ENCODE measurements at places on chromosomes 12 and 14.

DNA sequence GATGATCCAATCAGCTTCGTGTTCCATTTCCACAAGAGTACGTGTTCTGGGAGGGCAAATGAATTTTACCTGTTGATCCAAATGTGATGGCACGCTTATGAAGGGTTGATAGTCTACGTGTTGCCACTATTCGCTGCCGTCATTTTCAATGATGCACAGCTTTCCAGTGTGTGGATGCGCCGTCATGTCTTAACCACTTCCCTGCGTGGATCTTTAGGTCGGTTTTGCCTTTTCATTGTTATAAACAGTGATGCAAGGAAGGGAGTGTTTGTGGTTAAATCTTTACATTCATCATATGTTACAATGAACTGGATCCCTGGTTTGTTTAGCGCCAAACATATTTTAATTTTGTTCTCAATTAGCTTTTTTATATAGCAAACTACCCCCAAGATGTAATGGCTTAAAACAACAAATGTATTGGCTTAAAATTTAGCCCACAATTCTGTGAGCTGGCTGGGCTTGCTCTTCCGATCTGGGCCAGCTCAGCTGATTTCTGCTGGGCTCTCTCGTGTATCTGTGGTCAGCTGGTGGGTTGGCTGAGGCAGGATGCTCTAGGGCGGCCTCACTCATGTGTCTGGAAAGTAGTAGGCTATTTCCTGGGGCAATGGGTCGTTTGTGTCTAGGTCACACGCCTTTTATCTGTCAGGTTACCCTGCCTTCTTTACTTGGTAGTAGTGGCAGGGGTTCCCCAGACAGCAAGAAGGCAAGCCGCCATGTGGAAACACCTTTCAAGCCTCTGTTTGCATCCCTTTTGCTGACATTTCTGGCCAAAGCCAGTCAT is 176.7 kb downstream of the CRADD start:
- DNase-seq = no peak

DNA sequence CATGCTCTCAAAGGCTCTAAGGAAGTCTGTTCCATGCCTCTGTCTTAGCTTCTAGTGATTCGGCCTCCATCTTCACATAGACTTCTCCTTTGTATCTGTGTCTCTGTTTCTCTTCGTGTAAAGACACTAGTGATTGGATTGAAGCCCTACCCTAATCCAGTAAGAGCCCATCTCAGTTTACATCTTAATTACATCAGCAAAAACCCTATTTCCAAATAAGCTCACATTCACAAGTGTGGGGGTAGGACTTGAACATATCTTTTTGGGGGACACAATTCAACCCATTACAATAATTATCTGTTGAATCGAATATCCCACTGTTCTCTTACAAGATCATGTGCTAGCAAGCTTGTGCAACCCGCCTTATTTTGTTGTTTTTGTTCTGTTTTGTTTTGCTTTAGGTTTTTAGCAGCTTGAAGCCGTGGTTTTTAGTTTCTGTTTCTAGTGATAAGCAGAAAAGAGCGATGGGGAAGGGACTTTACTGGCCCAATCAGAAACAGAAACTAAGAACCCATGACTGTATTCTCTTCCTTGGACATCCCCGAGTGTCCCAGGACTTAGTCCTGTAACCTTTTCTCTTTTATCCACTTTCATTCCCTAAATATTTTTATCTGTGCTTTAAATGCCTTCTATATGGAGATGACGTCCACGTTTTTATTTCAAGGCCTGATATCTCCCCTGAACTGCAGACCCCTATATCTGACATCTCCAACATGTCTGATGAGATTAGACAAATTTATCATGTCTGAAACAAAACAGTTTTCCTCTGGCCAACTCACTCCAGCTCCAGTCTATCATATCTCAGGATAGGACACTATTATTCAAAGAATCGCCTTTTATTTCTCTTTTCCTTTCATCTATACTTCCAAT is 353.0 kb downstream of the CCDC91 start:
- no peak for DNase-seq

DNA sequence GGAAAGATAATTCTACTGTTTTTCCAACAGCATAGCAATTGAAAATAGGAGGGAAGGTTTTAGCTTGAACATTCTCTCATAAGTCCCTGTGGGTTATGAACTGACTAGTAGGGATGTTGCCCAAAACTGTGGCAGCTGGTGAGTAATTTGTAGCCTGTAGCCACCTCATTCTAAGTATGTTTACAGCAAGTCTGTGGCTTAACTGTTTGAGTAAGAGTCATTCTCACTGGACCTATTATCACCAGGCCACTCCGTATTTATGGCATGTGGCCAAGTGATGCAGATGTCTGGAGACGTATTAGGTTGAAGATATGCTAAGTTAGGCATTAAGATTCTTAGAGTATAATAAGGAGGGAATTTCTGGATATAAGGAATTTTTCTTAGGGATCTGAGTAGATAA is 458.3 kb downstream of the ETNK1 start:
- no peak for DNase-seq

GRCh38 chr12:13404631-13405473 is 208.3 kb downstream of the EMP1 start:
- DNase-seq = no peak

DNA sequence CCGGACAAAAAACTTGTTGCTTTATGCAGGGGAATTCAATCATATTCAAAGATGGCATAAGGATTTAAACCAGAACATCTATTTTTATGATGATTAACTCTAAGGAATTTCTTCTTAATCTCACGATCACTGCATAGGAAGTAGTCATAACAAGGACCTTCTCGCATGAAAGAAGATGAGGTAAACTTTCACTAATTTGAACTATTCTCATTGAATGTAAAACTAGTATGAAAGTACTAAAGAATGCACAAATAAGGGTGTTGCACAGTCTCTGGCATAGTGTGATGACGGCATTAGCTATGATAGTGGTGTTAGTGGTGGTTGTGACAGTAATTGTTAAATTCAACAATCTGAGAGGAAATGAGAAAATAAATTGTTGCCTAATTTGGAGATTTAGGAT is 280.0 kb downstream of the SLC6A15 start:
- DNase-seq = no peak

Measured in stimulated activated CD4-positive, alpha-beta T cell treated with anti-CD3 and anti-CD28 coated beads, Interleukin-1b, Interleukin-23, amount 100 ng/mL, for 4 hours (primary cell).